ENCODE measurements at places on chromosomes 1 and 21.
A peak's percentile ranks its signal among the peaks of the same experiment; 100 is the strongest.

DNA sequence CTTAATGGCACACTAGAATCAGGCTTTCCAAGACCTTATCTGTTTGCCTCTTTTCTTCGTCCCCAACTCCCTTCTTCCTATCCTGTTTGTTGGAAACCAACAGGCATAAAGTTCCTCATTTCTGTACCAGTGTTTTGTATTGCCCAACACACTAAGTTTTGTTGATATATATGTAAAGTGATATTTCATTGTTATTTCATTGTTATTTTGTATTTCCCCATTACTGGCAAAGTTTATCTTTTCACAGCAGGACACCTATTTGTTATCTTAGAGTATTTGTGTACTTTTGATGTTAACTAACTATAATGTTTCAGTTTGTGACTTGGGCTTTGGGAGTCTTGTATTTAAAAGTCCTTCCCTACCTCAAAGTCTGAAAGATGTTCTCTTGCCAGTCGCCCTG is 27.1 kb downstream of the FAM20B start:
- no peak for DNase-seq

- DNase-seq: no peak
These were observed 30.3 kb upstream of the PPP2R5A start for GRCh38 chr1:212254853-212255363.

DNA sequence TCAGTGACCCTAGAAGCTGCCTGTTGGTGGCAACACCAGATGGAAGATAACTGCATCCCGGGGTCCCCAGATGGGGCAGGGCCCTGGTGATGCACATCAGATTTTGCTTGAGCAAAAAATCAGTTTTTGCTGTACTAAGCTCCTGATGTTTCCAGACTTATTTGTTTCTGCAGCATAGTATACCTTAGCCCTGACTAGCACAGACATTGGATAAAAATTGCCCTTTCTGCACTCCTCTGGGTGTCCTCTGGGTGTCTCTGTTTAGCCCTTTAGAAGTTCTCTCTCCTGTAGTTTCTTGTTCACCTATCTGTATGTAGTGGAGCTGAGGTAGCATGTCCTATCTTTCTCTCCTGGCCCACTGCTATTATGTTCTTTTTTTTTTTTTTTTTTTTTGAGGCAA is 30.3 kb upstream of the PLA2G2C start:
- DNase-seq: peak; percentile 15

GRCh38 chr1:151472856-151473731 is 13.8 kb upstream of the POGZ start:
- DNase-seq: peak; percentile 31

GRCh38 chr1:207140536-207140935 is 36.5 kb downstream of the C4BPA start:
- DNase-seq: no peak

DNA sequence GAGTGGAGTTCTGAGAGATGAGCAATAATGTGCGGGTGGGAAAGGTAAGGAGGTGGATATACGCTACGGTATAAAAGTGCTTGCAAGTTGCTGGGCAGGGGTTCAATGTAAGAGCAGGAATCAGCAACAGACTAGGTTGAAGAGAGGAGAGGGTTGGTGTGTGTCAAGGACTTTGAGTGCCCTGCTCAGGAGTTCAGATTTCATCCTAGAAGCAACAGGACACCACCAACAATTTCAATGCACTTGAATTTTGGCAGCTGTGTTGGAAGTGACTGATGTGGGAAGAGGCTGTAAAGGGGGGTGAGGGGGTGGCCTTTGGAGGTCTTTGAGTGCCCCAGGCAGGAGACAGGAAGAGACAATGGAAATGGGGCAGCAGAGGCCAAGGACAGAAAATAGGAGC is 57.3 kb downstream of the RHOU start:
- no peak for DNase-seq

DNA sequence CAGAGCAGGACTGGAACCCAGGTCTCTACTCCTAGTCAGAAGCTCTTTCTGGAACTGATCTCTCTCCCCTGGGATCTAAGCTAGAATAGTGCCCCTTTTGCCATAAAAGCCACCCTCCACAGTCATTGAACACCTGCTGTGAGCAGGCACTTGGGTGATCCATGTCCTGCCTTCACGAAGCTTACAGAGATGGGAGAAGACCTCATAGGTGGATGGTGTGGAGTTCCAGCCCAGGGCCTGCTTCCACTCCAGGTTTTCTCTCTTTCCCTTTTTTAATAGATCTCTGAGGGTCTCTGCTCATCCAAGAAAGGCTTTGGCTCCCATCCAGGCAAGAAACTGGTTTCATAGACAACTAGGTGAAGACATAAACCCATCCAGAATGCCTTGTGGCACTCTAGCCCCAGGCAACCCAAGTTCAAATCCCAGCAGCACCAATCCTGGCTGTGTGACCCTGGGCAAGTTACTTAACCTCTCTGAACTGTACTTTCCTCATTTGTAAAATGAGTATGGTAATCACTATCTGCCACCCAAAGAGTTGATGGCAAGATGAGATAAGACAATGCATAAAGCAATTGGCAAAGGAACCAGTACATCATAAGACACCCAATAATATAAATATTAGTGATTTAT is 46.4 kb upstream of the TMEM51 start:
- no peak for DNase-seq

- no peak for DNase-seq
These were observed 19.8 kb downstream of the PGLYRP3 start for GRCh38 chr1:153292740-153293479.

DNA sequence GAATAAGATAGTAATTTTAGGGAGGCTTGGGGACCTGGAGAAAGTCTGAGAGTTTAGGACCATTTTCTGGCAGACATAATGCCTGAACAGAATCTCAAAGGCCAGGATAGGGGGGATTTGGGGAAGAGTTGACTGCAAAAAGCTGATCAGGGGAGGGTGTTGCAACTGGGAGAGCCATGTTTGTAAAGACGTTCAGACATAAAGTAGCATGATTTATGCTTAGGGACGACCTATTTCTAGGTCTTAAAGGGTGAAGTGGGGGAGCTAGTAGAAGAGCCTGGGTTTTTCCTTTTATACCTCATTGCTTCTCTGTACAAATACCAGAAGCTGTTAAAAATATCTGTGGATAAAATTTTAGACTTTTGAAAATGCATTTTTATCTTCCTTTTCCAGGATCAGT is 51.2 kb downstream of the FNBP1L start:
- no peak for DNase-seq

DNA sequence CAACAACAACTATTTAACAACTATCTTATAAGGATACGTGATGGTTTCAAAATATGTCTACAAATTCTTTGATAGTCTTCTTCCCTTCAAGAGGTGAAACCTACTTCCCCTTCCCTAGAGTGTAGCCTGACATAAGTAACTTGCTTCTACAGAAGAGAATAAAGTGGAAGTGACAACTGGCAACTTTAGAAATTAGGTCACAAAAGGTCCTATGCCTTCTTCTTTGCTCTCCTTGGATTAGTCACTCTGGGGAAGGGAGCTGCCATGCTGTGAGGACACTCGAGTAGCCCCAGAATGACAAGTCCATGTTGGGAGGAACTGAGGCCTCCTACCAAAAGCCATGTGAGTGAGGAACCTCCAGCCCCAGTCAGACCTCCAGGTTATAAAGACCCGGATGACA is 19.2 kb downstream of the EFCAB14 start:
- DNase-seq: no peak

- peak; percentile 26 for DNase-seq
These were observed 178.9 kb downstream of the MIS18A start for GRCh38 chr21:32099812-32100416.

GRCh38 chr1:41314376-41315145 is 46.7 kb upstream of the FOXO6 start:
- peak; percentile 51 for DNase-seq

Data from EH (cell line).